HCEC 1CT (cell line): ENCODE measurements at places on chromosomes 4 and X.

- no peak for DNase-seq
These were observed 120.5 kb downstream of the ADGRL3 start for GRCh38 chr4:61320631-61321030.

GRCh38 chrX:105695451-105695850 is 126.9 kb upstream of the NRK start:
- DNase-seq, result peak; percentile 86

- DNase-seq, result no peak
These were observed at the start of gene EXOC1L for GRCh38 chr4:55819634-55820033. Gene EXOC1L, plus strand, starts transcription at chr4:55819790. Its CDS starts 237 bp downstream, at chr4:55820027.

DNA sequence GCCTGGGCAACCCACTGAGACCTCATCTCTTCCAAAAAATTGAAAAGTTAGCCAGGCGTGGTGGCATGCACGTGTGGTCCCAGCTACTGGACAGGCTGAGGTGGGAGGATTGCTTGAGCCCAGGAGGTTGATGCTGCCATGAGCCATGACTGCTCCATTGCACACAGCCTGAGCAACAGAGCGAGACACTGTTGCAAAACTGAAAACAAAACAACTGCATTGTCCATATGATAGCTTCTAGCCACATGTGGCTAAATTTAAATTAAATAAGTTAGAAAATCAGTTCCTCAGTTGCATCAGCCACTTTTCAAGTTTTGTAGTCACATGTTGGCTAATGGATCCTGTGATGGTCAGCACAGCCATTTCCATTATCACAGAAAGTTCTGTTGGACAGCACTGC is 67.9 kb downstream of the GAB1 start:
- no peak for DNase-seq

DNA sequence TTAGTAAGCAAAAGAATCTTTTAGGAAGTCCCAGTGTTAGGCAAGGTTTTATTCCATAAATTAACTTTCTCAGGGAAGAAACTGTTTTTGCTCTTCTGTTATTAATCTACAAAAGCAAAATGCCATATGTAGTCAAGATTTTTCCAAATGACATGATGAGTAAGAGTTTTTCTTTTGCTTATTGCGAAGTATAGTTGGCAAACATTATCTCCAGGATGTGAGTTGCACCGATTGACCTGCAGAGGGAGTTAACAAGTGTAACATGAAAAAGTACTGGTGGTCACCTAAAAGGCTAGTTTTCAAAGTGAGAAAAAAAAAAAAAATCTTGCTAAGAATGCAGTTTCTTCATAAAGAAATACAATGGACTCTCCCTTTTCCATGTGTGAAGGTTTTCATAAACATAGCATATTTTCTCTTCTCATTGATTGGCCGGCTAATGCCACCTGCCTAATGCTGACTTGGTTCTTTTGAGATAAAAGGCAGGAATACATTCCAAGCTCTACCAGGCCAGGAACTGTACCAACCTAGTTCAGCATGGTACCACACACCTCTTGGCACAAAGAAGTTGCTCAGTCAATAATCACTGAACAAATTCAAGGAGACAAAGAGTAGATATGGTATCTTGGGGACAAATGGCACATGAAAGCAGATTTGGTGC is 100.2 kb downstream of the LNX1 start:
- peak; percentile 71 for DNase-seq

GRCh38 chrX:34848281-34848680 is 94.3 kb upstream of the FAM47B start:
- peak; percentile 60 for DNase-seq
